ENCODE measurements at places on chromosomes 11 and 22.

GRCh38 chr11:17211286-17211685, 3.5 kb upstream of the PIK3C2A start:
- no peak for DNase-seq

DNA sequence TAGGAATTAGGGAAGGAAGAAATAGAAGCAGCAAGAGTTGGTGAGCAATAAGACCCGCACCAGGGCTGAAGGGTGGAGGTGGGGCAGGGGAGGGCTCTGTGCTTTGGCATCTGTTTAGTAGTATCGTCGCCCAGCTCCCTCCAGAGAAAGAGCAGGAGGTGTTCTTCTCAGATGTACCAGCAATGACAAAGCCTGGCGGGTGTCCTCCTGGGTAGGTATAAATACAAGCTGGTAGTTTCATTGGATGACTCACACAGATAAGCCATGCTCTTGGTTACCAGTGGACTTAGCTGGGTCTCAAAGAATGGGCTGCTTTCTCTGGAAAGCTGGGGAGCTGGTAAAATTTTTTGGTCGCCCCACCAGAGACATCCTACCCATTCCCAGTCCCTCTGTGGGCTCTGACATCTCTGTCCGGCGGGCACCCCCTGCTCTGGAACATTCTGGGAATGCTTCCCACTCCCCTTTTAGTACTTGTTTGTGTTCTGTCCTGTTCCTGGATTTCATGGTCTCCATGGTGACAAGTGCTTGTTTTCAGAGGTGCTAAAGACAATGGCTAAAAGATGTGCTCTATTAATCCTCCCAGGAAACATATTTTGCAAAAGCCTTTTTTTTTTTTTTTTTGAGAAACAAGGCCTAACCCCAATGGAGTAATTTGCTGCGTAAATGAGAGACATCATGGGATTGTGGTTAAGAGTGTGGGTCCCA, 15.4 kb upstream of the TUBA8 start:
- peak; percentile 31 for DNase-seq

- DNase-seq = peak; percentile 33
Measured at GRCh38 chr11:15826826-15827225, 529.5 kb downstream of the SOX6 start.

DNA sequence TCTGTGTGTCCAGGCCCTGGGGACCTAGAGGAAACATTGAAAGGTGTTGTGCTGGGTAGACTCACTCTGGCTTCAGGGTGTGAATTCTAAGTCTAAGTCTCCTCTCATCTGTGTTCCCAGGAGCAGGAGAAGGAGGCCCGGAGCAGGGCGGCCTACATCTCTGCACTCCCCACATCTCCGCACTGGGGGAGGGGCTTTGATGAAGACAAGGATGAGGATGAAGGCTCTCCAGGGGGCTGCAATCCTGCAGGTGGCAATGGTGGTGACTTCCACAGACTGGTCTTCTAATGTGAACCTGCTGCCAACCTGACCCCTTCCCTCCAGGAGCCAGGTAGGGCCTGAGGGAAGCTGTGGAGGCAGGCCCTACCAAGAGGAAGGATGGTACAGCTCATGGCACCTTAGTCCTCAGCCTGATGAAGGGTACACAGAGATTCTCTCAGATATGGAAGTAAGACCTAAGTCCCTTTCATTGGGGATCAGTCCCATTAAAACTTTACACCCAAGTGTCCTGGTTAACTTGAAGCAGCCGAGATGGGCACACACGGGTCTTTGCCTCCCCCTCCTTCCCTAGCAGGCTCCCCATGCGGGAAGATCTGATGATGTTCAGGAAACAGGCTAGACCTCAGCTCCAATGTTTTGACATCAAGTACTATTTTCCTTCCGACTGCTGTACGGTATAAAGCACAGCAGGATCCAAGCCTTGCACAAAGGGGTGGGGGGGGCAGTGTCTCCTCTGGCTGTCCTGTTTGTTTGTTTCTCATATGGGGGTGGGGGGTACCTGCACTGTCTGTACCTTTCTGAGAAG, 25.0 kb downstream of the USP35 start:
- DNase-seq = no peak

DNA sequence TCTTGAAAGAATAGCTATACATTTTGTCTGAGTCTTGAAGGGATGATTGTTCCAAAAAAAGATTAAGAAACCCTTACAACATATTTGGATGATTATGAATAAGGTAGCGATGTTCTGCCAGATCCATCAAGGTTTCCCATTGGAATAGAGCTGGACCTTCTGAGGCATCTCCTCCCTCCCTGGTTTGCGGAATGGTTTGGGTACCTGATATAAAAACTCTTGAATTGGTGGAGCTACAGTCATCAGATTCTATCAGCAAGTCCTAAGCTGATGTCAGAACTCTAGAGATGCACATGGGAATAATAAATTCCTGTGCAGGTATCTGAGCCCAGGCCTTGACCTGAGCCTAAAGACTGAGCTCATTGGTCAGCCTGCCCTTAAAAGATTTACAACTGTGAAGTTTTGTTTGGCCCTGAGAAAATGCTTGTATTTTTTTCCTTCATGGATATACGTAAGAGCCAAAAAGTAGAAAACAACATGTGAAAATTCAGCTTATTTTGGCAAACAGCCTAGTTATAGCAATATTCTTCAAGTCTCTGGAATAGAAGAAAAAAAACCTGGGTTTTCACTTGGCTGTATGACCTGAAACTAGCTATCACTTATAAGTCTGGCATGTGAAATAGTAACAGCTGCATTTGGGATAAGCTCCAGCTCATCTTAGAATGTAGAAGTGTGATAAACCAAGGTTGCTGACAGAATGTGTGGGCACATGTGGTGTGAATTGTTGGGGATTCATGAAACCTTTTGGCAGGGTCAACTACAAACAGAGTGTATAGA, 265.7 kb upstream of the CTSC start:
- DNase-seq = peak; percentile 8

DNA sequence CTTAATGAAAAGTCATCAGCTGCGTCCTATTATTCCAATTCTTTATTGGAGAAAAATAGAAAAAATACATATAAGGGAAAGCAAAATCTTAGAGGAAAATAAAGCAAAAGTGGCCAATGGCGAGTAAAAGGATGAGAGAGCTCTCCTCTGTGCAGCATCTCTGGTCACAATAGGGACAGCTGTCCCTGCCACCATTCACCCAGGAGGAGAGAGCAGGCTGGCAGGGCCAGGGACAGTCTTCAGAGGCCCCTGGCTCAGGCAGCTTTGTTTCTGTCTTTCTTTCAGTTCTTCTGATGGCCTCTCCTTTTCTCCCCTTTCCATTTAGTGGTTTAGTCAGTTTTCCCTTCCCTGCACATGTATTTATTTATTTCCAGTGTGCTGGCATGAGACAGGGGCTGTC, 941.3 kb downstream of the NTM start:
- DNase-seq = no peak

- DNase-seq = no peak
Measured at GRCh38 chr11:19805376-19805775, 92.7 kb downstream of the NAV2 start.

GRCh38 chr22:46033256-46034200, 56.6 kb upstream of the WNT7B start:
- DNase-seq = peak; percentile 53

- no peak for DNase-seq
Measured at GRCh38 chr22:20834725-20835124, 23.9 kb downstream of the PI4KA start.

DNA sequence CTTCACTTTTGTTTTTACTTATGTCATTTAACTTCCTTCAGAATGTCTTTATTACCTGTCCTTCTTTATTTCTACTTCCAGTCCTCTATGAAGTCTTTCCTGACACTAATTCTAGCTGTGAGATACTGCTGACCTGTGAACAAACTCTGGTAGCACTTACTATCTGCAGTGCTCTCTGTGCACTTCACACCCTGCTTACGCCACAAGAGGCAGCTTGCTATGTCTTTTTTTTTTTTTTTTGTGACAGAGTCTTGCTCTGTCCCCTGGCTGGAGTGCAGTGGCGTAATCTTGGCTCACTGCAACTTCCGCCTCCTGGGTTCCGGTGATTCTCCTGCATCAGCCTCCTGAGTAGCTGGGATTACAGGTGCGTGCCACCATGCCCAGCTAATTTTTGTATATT, 10.7 kb downstream of the STIM1 start:
- peak; percentile 27 for DNase-seq

- no peak for DNase-seq
Measured at GRCh38 chr22:28398355-28398754, 281.3 kb downstream of the TTC28 start.

- DNase-seq = no peak
Measured at GRCh38 chr11:124896821-124897391, 759 bp downstream of the ROBO4 start.

GRCh38 chr22:19800761-19801244, 40.2 kb downstream of the TBX1 start:
- peak; percentile 61 for DNase-seq

All from EH (cell line).